ENCODE measurements at places on chromosomes 1 and 21.

DNA sequence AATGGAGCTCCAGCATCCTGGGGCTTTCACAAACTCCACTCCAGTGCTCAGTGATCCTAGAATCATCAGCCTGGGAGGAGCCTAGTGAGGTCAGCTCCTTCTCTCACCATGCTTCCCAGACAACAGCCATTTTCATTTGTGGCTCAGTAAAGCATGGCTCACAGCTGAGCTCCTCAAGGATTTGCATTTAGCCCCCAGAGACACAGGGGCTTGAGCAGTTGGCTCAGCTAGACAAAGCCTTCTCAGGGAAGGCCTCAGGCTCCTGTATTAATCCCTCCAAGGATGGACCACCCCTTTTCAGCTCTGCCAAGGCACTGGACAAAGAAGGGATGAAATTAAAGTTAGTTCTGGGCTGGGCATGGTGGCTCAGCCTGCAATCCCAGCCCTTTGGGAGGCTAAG lies 39.5 kb downstream of the ERI3 start:
- DNase-seq = no peak

- DNase-seq = no peak
These were observed 239.3 kb downstream of the KCNK2 start for GRCh38 chr1:215321802-215322201.

GRCh38 chr1:67468066-67468718 lies 38.0 kb upstream of the SERBP1 start:
- no peak for DNase-seq

DNA sequence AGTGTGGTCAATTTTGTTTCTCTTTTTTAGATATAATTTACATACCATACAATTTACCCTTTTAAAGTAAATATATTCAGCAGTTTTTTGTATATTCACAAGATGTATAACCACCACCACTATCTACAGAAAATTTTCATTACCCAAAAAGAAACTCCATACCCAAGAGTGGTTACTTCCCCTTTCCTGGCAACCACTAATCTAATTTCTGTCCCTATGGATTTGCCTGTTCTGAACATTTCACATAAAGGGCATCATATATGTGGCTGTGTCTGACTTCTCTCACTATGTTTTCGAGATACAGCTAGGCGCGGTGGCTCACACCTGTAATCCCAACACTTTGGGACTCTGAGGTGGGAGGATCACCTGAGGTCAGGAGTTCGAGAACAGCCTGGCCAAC lies 13.6 kb downstream of the PACC1 start:
- DNase-seq = no peak

- no peak for DNase-seq
These were observed 856 bp upstream of the GREM2 start for GRCh38 chr1:240612811-240613210.

DNA sequence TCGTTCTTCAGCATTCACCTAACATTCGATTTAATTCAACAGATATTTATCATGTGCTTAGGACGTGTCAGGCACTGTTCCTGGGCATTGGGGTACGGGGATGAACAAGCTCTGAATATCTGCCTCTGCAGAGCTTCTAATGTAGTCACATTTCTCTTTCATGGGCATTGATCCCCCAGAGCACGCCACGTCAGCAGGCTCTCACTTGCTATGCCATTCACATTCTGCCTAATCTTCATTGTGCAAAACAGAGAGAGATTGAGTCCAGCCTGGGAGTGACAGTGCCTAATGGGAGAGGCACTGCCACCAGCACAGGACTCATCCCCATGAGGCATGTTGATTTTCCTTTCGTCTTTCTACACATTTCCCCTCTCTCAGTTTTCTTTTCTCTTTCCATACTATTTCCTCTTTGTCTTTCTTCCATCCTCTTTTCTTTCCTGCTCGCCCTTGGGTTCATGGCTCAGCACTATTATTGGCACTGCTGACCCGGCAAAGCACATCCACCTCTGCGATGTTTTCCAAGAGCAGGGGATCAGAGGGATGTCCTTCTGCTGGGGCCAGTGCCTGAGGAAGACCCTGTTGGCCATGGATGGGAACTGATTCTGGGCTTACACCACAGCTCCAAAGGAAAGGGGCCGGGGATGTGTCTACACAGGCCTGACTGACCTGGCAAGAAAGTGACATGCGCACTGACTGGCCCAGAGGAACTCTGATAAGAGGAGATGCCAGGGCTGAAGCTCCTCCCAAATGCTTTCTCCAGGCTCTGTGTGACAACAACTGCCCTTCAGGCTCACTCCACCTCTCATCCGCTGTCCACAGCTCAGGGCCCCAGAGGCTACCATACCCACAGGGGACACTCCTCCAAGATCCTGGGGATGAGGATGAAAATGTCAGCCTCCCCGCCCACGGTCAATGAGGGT lies 195.9 kb downstream of the TOMM20 start:
- DNase-seq = no peak

DNA sequence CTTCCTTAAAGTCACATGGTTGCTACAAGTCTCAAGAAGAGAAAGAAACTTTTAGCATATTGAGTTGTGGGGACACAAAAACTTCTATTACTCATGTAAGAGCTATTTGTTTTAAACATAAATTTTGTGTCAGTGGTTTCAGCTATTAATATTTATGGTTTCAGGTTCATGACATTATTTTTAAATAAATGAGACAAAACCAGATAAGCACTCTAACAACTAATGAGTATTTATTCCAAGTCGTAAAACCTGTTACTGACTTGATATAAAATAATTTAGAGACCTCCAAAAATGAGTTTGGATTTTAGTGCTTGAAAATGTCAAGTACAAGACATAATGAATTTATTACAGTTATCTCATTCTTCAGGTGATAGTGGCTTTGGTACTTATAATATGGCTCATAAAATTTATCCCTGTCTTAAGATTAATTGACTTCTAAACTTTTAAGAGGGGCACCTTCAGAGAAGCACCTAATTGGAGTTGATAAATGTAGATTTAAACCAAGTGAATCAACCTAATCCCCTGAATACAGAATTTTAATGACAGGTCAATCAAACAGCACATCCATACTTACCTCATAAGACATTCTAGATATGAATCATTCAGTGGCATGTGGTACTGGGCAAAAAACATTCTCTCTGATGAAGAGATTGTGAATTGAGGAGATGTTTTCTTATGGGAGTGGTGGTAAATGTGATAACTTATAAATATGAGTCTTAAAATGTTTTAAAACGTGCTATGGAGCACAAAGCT lies 167.7 kb upstream of the PTGFR start:
- DNase-seq = no peak

- no peak for DNase-seq
These were observed 32.6 kb upstream of the LEPR start for GRCh38 chr1:65387821-65388220.

DNA sequence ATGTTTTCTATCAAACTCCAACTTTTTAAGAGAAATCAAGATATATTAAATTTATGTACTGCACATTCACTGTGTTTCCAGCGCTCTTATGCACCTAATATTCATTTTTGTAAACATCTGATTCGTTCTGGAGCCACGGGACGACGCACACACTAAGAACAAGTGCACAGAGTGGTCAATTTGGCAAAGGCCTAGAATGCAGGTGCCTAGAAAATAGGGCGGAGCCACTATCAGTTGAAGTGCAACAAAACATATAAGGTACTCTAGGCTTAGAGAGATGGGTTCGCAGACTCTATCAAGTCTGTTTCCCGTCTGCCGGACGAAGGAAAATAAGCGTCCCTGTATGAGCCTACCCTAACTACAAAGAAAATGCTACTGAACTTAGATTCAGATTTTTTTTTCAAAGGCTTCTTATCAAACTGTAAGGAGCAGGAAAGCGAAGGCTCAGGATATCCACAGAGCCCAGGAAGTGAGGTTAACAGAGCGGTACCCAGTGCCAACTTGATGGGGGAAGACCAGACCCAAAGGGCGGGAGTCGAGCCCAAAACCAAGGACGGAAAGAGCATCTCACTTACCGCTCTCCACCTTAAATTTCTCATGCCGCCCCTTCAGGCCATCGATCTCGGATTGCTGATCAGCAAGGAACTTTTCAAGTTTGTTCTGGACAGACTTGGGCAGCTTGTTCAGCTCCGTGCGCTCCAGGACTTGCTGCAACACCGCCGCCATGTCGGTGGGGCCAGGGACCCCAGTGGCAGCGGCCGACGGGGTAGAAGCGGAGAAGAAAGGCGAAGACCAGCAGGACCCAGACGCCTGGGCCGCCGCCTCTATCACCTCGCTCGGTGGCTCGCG lies 526 bp downstream of the TPR start:
- DNase-seq = peak; percentile 25

GRCh38 chr1:77370583-77371306 lies 88.9 kb downstream of the AK5 start:
- DNase-seq = no peak

DNA sequence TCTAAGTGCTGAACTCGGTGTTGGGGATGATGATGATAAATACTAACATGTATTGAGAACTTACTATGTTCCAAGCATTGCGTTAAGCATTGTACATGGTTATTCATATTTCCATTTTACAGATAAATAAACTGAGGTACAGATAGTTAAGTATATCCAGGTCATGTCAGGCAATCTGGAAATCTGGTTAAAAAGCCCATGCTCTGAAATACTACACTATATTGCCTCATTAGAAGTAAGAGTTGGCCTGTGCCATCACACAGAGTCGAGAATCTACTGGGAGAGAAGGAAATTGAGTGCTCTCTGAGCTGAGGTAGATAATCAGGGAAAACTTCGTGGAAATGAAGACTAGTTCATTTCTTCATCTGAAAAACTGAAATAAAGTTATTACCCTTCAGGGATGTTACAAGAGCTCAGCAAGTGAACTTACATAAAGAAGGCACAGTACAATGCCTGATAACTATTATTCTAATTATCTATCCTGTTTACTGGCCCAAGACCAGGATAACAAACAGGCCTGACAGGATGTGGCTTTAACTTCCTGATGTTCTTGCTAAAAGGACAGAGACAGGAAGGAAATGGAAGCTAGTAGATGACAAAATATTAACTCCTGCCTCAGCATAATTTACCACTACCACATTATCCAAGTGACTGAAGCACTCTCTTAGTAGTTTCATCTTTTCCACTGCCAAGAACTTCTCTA lies 85.6 kb downstream of the EPS15 start:
- DNase-seq = no peak

GRCh38 chr1:242468784-242469183 lies 55.7 kb downstream of the PLD5 start:
- DNase-seq = no peak

DNA sequence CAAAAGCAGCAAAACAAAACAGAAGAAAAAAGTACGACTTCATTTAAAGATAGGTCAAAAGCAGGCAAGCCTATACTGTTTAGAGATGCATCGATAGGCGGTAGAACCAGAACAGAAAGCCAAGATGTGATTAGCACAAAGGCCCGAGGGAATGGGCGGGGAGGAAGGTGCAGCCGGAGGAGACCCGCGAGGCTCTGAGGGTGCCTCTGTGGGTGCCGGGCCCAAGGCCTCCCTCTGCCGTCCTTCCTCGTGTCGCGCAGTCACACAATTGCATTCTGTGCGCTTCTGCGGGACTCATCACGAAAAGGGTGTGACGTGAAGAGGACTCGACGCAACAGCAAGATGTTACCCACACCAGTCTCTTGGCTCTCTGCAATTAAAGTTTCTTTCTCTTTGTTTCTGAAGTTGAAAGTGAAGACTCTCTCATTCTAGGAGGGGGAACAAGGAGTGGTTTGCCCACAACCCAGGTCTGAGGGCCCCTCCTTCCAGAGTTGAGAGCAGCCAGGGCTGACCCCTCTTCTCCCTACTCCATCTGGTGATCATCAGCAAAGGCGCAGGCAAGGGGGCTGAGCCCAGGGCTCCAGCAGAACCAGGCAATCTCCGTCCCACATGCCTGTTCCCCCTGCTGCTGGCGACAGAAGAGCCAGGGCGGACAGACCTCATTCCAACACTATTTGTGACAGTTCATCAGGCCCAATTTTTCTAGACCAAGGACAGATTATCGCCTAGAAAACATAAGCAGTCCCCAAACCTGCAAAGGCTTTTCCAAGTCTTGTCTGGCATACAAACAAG lies 41.0 kb downstream of the NPHP4 start:
- DNase-seq = no peak

DNA sequence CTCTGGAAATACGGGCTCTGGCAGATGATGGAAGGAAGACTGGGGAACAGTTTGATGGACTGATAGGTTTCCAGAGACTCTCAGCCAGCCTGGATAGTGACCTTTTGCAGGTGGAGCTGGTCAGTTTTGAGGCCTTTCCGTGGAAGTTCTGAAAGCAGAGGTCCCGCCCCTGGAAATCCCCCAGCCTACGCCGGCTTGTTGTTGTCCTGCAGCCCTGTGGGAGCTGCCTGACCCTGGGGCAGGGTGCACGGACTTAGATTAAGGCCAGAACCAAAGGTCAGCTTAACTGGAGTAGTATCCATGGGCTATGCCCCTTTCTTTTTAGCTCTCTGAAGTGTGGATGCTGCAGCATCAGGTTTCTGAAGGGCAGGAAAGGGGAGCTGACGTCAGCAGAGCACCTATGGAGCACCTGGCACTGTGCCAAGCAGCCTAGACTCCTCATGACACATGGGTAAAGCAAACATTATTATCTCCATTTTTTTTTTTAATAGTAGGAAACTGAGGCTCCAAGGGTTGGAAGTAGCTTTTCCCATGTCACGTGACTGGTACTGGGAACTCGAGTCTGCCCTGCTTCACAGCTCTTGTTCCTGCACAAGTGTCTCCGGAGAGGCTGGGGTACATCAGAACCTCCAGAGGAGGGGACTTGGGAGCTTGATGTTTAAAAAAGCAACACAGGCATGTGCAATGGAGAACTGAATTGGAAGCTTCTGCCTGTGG lies 38.5 kb downstream of the IER5 start:
- peak; percentile 64 for DNase-seq
